T-helper 22 cell (primary cell): ENCODE measurements at places on chromosomes 7 and 10.

DNA sequence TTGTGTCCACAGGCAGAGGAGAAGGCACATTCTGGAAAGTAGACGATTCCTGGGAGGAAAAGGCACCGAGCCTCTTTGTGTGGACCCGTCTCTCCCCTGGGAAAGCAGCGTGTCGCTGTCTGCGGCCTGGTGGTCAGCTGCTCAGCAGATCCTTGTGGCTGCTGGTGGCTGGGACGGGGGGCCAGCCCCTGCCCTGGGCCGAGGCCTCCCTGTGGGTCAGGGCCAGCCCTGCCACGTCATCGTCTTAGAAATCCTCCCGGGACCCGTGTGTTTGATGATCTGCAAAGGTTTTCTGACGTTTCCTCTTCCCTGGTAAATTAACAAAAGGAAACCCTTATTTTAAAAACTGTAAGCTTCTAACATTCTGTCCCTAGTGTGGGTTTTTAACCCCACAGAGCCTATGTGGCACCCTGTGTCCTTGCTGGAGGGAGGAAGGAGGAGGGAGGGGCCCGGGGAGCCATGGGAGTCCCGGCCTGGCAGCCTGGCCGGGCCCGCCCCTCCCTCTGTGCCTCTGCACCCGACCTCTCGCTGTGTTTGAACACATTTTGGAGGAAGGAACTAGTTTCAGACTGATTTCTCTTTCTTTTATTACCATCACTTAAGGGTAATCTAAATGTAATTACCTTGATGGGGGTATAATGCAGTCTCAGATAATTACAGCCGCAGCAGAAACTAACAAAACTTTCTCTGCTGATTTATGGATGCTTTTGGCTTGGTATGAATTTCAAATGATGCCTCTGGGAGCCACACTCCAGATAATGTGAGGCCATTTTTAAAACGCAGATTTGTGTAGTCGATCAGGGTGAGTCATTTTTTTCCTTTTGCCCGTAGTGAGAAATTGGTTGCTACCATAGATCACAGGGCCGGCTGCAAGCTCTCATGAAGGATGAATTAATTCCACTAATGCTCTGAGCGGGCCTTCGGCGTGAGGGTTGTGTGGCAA, 85.5 kb downstream of the NKX6-2 start:
- no peak for DNase-seq

DNA sequence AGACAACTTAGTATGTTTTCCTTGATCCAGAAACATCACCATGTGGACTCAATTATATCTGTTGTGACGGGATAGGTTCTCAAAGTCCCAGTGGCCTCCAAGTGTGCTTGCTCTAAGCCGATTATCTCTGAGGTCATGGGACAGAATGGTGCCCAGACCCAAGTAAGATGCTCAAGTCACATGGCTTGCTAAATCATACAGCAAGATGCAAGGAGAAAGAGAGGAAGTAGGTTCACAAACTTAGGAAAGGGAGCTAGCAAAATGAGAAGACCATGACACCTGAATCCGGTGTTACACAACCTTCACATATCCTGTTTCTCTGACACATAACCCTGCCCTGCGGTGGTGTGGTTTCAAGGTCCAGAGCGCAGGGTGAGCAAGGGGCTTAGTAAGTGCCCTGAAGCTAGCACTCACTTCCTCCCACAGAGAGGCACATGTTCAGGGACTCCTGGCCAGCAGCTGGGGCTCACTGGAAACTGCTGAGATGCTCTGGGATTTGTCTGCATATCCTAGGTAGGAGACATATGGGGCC, 590.9 kb upstream of the ANKRD30A start:
- no peak for DNase-seq

DNA sequence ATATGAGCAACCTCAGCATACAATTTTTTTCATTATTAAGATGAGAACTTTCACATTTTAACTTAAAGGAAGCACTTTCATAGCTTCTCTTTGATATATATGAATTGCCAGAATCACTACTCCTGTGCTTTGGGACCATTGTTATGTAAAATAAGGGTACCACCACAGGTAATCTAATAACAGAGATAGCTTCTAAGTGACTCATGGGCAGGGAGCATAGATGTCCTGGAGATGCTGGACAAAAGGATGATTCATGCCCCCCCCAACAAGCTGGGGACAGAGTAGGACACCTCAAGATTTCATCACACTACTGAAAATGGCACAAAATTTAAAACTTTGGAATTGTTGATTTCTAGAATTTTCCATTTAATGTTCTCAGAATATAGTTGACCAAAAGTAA, 641.1 kb downstream of the PCDH15 start:
- no peak for DNase-seq

DNA sequence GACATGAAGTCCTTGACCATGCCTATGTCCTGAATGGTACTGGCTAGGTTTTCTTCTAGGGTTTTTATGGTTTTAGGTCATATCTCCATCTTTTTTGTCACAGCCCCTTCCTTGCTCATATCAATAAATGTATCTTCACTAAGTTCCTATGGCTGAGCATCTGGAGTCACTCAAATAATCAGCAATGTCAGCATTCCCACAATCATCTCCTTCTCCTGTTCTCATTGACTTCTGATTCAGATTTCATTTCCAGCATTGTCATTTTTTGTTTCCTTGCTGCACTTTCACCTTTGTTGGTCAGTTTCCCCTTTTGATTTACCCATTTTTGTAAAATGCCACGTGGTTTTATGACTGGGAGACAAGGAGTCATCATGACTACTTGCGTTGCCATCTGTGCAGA, 181.2 kb downstream of the BICC1 start:
- DNase-seq = no peak

GRCh38 chr7:44220046-44220357, 19.2 kb downstream of the YKT6 start:
- no peak for DNase-seq

GRCh38 chr7:81803267-81803666, 33.4 kb upstream of the HGF start:
- DNase-seq = no peak

GRCh38 chr10:110491346-110491745, 6.4 kb upstream of the DUSP5 start:
- no peak for DNase-seq

- no peak for DNase-seq
Observed at GRCh38 chr10:33240931-33241330, 93.5 kb downstream of the NRP1 start.

GRCh38 chr10:83961620-83962019, 177.7 kb upstream of the GHITM start:
- no peak for DNase-seq

DNA sequence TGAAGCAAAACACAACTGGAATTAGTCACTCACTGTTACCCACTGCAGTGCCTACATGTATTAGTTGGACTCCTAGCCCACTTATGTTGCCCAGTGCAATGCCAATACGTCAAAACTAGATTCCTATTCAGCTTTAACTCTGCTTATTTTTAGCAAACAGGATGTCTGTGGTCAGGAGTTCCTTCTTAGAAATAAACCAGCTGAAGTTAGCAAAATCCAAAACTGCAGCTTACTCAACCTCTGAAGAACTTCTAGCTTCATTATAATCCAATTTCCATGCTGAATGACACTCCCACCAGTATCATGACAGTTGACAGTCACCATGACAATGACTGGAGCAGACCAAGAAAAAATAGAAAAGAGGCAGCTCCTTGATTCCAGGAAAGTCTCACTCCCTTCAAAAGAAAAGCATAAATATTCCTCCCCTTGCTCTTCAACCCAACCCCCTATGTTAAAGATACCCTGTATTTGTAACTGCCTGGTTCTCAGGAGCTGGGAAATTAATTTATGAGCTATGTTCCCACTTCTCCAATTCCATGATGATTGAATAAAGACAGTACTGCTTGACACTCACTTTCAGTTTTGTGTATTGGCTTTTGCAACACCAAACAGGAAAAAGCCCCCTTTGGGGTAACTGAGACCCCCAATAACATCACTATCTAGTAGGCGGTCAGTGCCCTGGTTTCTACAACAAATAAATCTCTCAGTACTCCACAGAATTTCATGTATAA, 327.4 kb downstream of the SORCS1 start:
- DNase-seq = no peak

- DNase-seq = no peak
Observed at GRCh38 chr10:28177944-28178637, 124.8 kb downstream of the MPP7 start.

DNA sequence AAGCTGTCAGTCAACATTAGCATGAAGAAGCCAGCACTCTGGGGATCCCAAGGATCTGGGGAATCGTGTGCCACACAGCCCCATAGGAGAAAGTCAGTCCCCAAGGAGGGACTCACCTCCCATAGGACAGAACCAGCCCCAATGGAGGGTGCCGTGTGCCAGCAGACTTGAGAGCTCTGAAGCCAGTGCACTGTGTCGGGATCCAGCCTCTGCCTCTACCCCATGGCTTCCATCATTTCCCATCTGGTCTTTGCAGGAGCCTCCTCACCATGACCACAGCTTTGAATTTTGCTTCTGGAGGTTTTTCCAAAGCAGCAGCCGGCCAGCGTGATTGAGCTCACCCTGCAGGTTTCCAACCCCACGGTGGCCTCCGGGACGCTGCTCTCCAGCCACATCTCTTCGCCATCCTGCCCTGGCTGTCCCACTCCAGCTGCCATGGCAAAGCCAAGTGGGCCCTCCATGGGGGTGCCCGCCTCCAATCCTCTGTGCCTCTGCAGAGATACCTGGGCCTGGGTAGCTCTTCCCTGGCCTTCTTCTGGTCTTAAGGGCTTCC, 171.8 kb upstream of the SHH start:
- no peak for DNase-seq
